ENCODE measurements at places on chromosomes 3 and 15. TPM values are rescaled to one million over a fixed set of nuclear protein-coding genes. Genes with fewer than 3 reads are reported as not detected.

The LRRIQ4 gene
- total RNA-seq = not detected

DNA sequence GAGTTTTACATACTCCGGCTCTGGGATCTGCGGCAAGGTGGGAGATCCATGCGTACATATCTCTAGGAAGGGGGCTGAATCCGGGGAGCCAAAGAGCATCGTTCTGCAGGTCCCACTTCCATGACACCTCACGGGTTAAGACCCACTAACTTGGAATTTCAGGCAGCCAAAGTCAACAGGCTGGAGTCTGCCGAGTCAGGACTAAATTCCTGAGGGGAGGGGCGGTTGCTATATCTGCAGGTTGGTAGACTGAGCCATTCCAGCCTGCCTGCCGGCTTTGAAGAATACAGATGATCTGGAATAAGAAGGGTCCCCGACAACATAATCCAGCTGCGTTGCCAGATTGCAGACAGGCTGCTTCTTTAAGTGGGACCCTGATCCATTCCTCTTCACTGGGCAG, 65.4 kb upstream of the PEX5L start:
- no peak overlapping the region for H3K27ac ChIP-seq
- H3K36me3 ChIP-seq = no peaks in the 10 kb centered on the region
- H3K4me1 ChIP-seq = no peaks in the 10 kb centered on the region
- no peak for DNase-seq
- no peak overlapping the region for H3K4me3 ChIP-seq
- no peaks in the 10 kb centered on the region for H3K27me3 ChIP-seq

The DNAJA4 gene
- 30.2 TPM for total RNA-seq

DNA sequence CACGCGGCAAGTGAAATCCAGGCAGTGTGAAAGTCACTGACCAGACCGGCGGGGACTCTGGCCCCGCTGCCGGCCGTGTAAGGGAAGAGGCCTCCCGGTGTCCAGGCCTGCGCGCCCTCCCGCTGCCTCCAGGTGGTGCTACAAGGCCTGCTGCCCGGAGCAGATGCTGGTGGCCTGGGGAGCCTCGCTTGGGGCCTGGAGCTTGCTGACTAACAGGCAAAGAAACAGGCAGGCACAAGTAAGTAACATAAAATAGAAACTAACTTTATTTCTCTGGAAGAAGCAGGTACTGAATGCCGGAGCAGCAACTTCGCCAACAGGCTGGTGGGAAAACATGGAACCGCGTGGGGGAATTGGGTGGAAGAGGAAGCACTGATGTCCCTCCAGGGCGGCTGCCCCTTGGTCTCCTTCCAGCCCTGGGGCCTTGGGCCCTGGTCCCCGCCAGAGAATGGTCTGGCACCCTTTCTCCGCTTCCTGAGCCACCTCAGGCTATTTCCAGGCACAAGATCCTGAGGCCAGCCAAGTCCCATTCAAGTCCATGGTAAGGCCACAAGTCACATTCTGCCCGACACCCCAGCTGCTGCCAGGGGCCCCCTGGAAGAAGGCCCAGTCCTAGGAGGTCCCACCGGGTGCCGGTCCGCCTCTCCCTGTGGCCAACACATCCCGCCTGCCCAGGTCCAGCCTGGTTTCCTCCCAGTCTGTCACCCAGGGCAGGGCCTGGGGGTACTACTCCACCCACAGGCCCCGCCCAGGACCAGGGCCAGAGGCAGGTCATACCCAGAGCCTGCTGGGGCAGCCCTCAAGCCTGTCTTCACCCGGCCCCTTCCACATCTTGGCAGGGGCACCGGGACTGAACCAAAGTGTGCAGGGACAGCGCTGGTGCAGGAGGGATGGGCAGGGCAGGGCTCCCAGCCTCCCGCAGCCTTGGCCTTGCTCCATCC, 45.0 kb downstream of the TNK2 start:
- peaks cover 6% of the 10 kb centered on the region for H3K27me3 ChIP-seq
- DNase-seq = peak; percentile 26
- no peak overlapping the region for H3K4me3 ChIP-seq
- no peaks in the 10 kb centered on the region for H3K4me1 ChIP-seq
- no peak overlapping the region for H3K27ac ChIP-seq

- peaks cover 3% of the 10 kb centered on the region for H3K36me3 ChIP-seq
- no peak for DNase-seq
- H3K27me3 ChIP-seq = no peaks in the 10 kb centered on the region
Observed at GRCh38 chr3:52303811-52304210, 12.3 kb upstream of the DNAH1 start.

GRCh38 chr3:159922861-159923312, 65.7 kb upstream of the IL12A start:
- DNase-seq = no peak
- no peak overlapping the region for H3K27ac ChIP-seq
- H3K4me3 ChIP-seq = no peak overlapping the region
- H3K36me3 ChIP-seq = no peaks in the 10 kb centered on the region
- H3K4me1 ChIP-seq = no peaks in the 10 kb centered on the region

The CHRNA3 gene
- total RNA-seq = not detected

DNA sequence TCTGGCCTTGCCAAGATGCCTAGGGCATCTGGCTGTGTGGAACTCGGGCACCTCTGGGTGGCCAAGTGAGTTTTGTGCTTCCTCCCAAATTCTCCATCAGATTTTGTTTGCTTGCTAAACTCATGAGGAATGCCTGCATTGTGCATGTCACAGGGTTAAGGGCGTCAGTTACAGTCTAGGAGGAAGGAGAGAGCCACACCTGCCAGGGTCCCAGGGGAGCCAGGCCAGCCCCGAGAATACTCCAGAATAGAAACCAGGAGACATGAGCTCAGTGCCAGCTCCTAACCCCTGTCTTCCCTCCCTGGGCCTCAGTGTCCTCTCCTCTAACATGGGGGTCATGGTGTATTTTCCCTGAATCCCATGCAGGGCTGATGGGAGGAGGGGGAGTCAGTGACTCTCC, 22.0 kb upstream of the SKOR1 start:
- no peaks in the 10 kb centered on the region for H3K36me3 ChIP-seq
- no peaks in the 10 kb centered on the region for H3K27me3 ChIP-seq
- H3K4me3 ChIP-seq = no peak overlapping the region
- H3K4me1 ChIP-seq = no peaks in the 10 kb centered on the region
- no peak for DNase-seq

The BFSP2 gene
- total RNA-seq = not detected

The CLPX gene
- total RNA-seq = 51.1 TPM

DNA sequence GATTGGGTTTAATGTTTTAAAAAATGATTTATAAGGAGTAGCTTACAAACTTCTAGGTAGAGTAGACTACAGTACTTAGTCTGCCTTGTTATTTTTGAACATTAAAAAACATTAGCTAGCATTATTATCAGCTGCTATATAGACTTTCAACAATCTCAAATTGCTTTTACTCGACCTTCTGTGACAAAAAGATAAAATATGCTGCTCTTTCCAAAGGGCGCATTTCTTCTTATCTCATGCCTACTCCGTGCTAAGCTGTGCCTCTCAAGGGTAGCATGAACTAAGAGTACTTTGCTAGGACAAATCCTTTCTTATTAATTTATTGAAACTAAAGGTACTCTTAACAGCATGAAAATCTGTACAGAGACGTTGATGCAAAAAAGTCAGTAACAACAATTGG, 71.3 kb downstream of the SPRED1 start:
- no peaks in the 10 kb centered on the region for H3K4me1 ChIP-seq
- no peaks in the 10 kb centered on the region for H3K36me3 ChIP-seq
- H3K4me3 ChIP-seq = no peak overlapping the region
- no peak overlapping the region for H3K27ac ChIP-seq
- DNase-seq = no peak

- no peaks in the 10 kb centered on the region for H3K36me3 ChIP-seq
- no peak overlapping the region for H3K27ac ChIP-seq
- H3K27me3 ChIP-seq = no peaks in the 10 kb centered on the region
- H3K4me1 ChIP-seq = no peaks in the 10 kb centered on the region
- H3K4me3 ChIP-seq = no peak overlapping the region
Observed at GRCh38 chr3:101212730-101213129, 107.6 kb downstream of the IMPG2 start.

The CRABP1 gene
- total RNA-seq = not detected

- H3K27ac ChIP-seq = no peak overlapping the region
- no peak for DNase-seq
- H3K27me3 ChIP-seq = no peaks in the 10 kb centered on the region
- H3K4me1 ChIP-seq = no peaks in the 10 kb centered on the region
Observed at GRCh38 chr3:17830788-17831187, 88.4 kb upstream of the TBC1D5 start.

GRCh38 chr3:31592764-31593163, 60.0 kb downstream of the STT3B start:
- no peak overlapping the region for H3K4me3 ChIP-seq
- peaks cover 12% of the 10 kb centered on the region for H3K4me1 ChIP-seq
- no peaks in the 10 kb centered on the region for H3K27me3 ChIP-seq
- H3K27ac ChIP-seq = no peak overlapping the region
- H3K36me3 ChIP-seq = peaks cover 10% of the 10 kb centered on the region

GRCh38 chr3:12325586-12326515, 37.0 kb downstream of the PPARG start:
- no peak overlapping the region for H3K4me3 ChIP-seq
- DNase-seq = no peak
- no peak overlapping the region for H3K27ac ChIP-seq
- H3K27me3 ChIP-seq = no peaks in the 10 kb centered on the region
- no peaks in the 10 kb centered on the region for H3K4me1 ChIP-seq

The ZNF620 gene
- total RNA-seq = 3.1 TPM

The PGBD4 gene
- 3.9 TPM for total RNA-seq

The CNTN4 gene
- not detected for total RNA-seq

GRCh38 chr15:99478977-99479376, 86.8 kb upstream of the MEF2A start:
- H3K36me3 ChIP-seq = no peaks in the 10 kb centered on the region
- no peaks in the 10 kb centered on the region for H3K27me3 ChIP-seq
- no peak overlapping the region for H3K27ac ChIP-seq

DNA sequence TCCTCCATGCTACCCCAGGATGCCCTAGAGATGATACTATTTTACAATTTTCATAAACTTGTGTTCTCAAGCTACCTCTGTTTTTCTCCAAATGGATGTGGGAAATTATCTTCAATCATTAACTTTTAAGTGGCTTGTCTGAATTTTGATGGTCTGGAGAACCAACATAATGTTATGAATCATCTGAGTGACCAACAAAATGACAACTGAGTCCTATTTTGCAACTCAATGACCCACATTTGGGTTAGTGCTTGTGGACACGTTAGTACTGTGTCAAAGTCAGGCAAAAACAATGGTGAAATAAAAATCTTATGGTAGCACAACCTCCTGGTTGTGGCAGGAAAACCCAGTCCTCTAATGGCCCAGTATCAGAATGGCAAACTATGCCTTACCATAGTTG, 352.4 kb upstream of the ZNF385D start:
- H3K27me3 ChIP-seq = no peaks in the 10 kb centered on the region
- no peaks in the 10 kb centered on the region for H3K4me1 ChIP-seq
- H3K27ac ChIP-seq = no peak overlapping the region
- DNase-seq = no peak
- H3K36me3 ChIP-seq = no peaks in the 10 kb centered on the region
- H3K4me3 ChIP-seq = no peak overlapping the region

DNA sequence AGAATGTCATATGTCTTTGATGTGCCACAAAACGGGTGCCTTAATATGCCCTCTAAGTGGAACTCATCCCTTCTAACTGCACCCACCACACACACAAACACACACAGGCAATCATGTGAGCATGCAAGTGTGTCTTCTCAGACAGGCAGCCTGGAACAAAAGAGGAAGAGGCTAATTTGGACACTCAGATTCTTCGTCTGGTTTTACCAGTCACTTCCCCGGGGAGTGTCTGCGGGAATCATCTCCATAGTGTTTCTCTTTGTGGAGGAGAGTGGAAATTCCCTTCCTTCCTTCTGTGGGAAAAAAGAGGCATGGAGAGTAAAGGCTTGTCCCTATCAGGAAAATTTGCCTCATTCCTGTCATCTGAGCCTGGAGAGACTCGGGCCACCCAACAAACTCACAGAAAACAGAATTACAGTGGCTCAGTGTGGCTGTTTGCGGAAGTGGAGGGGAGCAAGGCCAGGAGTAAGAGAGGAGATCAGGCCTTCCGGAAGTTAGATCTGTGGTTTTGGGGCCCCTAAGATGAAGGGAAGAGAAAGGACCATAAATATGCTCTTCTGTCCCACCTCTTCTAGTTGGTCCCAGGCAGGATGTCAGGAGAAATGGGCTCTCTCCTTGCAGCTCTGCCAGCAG, 212.6 kb upstream of the SEMA6D start:
- H3K27me3 ChIP-seq = no peaks in the 10 kb centered on the region
- H3K4me3 ChIP-seq = no peak overlapping the region
- H3K4me1 ChIP-seq = no peaks in the 10 kb centered on the region

DNA sequence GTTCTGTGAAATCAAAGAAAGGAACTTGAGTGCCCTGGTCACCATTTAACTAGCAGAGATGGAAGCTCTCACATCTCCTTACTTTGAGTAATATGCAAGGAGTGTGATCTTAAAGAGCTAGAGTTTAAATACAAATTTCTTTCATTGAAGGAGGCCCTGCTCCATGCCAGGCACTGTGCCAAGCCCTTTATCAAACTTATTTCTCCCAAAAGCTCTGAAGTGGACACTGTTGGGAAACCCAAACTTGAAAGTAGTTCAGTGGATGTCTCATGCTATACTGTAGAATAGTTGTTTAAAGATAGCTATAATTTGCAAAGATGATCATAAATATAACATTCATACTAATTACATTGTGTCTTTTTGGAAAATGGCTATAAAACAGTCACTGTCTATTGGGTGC, 17.1 kb downstream of the GALNT15 start:
- no peak for DNase-seq
- H3K36me3 ChIP-seq = no peaks in the 10 kb centered on the region
- no peak overlapping the region for H3K4me3 ChIP-seq
- no peak overlapping the region for H3K27ac ChIP-seq
- H3K4me1 ChIP-seq = no peaks in the 10 kb centered on the region

The FAM107A gene
- not detected for total RNA-seq

DNA sequence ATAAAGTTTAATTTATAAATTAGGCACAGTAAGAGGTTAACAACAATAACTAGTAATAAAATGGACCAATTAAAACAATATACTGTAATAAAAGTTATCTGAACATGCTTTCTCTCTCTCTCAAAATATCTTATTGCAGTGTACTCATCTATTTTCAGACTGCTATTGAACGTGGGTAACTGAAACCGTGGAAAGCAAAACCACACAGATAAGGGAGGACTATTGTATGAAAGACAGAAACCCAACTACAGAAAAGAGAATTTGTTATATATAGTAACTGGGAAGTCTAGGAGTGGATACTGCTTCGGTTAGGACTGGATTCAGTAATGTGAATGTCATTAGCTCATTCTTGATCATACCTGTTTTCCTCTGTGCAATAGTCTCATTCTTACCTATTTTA, 119.3 kb upstream of the DAZL start:
- no peak overlapping the region for H3K27ac ChIP-seq
- no peaks in the 10 kb centered on the region for H3K4me1 ChIP-seq
- H3K27me3 ChIP-seq = no peaks in the 10 kb centered on the region
- H3K4me3 ChIP-seq = no peak overlapping the region

The FGD5 gene
- total RNA-seq = 0.53 TPM

GRCh38 chr15:82105451-82106215, 59.8 kb upstream of the MEX3B start:
- peaks cover 9% of the 10 kb centered on the region for H3K27me3 ChIP-seq
- H3K36me3 ChIP-seq = no peaks in the 10 kb centered on the region
- H3K4me3 ChIP-seq = no peak overlapping the region
- DNase-seq = no peak
- no peak overlapping the region for H3K27ac ChIP-seq
- no peaks in the 10 kb centered on the region for H3K4me1 ChIP-seq

- no peaks in the 10 kb centered on the region for H3K27me3 ChIP-seq
- no peak for DNase-seq
- no peak overlapping the region for H3K27ac ChIP-seq
- H3K36me3 ChIP-seq = no peaks in the 10 kb centered on the region
- H3K4me1 ChIP-seq = no peaks in the 10 kb centered on the region
- no peak overlapping the region for H3K4me3 ChIP-seq
Observed at GRCh38 chr3:11467875-11468274, 175.8 kb downstream of the VGLL4 start.

Measured in T-cell (primary cell).